CD4-positive, alpha-beta memory T cell (primary cell): ENCODE measurements at places on chromosomes 4 and X. TPM values are rescaled to one million over a fixed set of nuclear protein-coding genes. Genes with fewer than 3 reads are reported as not detected.

CCKAR gene
- total RNA-seq = not detected

SLC9B1 gene
- total RNA-seq = 5.2 TPM

HERC5 gene
- total RNA-seq = 18.6 TPM

NPY2R gene
- total RNA-seq = not detected

F8A2 gene
- not detected for total RNA-seq

MAGEH1 gene
- 28.8 TPM for total RNA-seq

GAGE12J gene
- not detected for total RNA-seq

CCDC160 gene
- not detected for total RNA-seq

RHOXF1 gene
- 2.1 TPM for total RNA-seq

IL13RA1 gene
- total RNA-seq = 0.79 TPM

SSX4B gene
- not detected for total RNA-seq

RTL5 gene
- 7.8 TPM for total RNA-seq

GALNTL6 gene
- not detected for total RNA-seq

CEP135 gene
- 35.9 TPM for total RNA-seq

ADAM29 gene
- total RNA-seq = 0.41 TPM

SMIM31 gene
- not detected for total RNA-seq

RAB40AL gene
- not detected for total RNA-seq

CENPE gene
- 1.5 TPM for total RNA-seq

LUZP4 gene
- total RNA-seq = not detected

LRCH2 gene
- not detected for total RNA-seq

PNCK gene
- total RNA-seq = not detected

NXF3 gene
- total RNA-seq = not detected

CSAG2 gene
- not detected for total RNA-seq

HMGB3 gene
- total RNA-seq = 1.7 TPM

MGAT4D gene
- not detected for total RNA-seq

GUCY1A1 gene
- total RNA-seq = not detected

NAP1L3 gene
- 10.2 TPM for total RNA-seq

ERCC6L gene
- 0.28 TPM for total RNA-seq

CLDN34 gene
- total RNA-seq = not detected

PSAPL1 gene
- not detected for total RNA-seq

GATA1 gene
- total RNA-seq = not detected

TBC1D9 gene
- 0.38 TPM for total RNA-seq

UGT2B17 gene
- not detected for total RNA-seq

SSX1 gene
- total RNA-seq = not detected

HPGDS gene
- total RNA-seq = 0.33 TPM

MAGEA2B gene
- not detected for total RNA-seq

VCX3B gene
- total RNA-seq = not detected

TMEM271 gene
- not detected for total RNA-seq

DKK2 gene
- not detected for total RNA-seq

PRR32 gene
- not detected for total RNA-seq

ASB9 gene
- total RNA-seq = not detected

TLR8 gene
- 0.26 TPM for total RNA-seq

XKRX gene
- total RNA-seq = 0.67 TPM

RAB33B gene
- 16.6 TPM for total RNA-seq

FDCSP gene
- not detected for total RNA-seq

HHIP gene
- not detected for total RNA-seq

SMR3B gene
- not detected for total RNA-seq

YY2 gene
- 1.5 TPM for total RNA-seq

FAM9B gene
- total RNA-seq = not detected

FAM149A gene
- 0.76 TPM for total RNA-seq

CLCN3 gene
- 37.5 TPM for total RNA-seq

SLC7A11 gene
- 0.78 TPM for total RNA-seq
